SJSA1 (cell line): ENCODE measurements at places on chromosomes 6 and 20. TPM values are rescaled to one million over a fixed set of nuclear protein-coding genes. Genes with fewer than 3 reads are reported as not detected.

DNA sequence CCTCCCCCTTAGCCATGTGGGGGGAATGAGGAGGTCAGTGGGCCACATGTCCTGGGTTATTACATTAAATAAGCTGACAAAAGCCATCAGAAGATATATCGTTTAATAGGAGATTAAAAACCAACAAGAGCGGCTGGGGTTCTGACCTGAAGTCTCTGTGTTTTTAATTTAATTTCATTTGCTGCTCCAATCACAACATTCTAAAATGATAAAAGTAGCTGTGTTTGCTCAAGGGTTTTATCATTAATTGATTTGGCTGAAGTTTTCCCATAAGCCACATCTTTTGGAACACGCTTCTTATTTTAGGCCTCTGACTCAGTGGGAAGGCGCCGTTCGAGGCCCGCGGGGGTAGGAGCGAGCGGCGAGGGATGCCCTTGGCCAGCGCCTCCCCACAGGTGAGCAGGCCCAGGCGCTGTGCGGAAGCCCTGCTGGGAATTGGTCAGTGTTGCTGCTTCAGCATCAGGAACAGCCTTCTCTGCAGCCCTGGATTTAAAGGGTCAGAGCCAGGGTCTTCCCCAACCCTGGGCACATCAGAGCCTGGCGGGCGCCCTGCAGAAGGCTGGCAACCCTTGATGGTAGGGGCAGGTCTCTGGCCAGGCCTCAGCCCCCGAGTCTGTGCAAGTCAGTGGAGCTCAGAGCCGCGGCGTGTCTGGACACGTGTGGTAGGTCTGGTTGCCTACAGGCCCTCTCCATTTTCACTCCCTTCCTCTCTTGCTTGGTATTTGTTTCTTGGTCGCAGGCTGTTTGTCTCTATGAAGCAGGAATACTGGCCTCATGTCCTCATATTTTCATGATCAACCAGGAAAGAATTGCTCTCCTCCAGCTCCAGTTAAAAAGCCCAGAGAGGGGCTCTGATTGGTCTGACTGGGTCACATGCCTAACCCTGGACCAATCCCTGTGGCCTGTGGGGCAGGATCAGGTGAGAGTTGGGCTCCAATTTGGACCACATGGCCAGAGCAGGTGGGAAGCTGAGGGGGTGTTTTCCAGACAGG lies 30.9 kb upstream of the MLN start:
- DNase-seq = no peak
- H3K4me1 ChIP-seq = peaks cover 20% of the 10 kb centered on the region
- H3K4me3 ChIP-seq = no peak overlapping the region
- no peaks in the 10 kb centered on the region for H3K36me3 ChIP-seq

DNA sequence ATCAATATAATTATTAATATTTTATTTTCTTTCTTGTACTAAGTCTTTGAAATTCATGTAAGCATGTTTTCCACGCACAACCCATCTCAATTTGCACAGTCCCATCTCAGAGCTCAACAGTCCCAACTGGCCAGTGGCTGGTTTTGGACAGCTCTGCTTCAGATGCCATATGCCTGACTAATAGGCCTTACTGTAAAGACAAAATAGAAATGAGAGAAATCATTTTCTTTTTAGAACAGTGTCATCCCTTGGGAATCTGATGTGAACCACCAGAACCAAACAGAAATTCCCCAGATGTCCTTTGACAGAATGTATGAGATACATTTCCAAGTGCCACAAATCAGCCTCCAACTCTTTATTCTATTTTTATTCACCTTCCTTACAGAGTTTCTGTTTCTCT lies 338.9 kb downstream of the ESR1 start:
- H3K4me3 ChIP-seq = no peak overlapping the region
- DNase-seq = peak; percentile 72
- peaks cover 27% of the 10 kb centered on the region for H3K36me3 ChIP-seq
- no peaks in the 10 kb centered on the region for H3K27me3 ChIP-seq
- H3K4me1 ChIP-seq = peaks cover 20% of the 10 kb centered on the region

- no peaks in the 10 kb centered on the region; the same call in none of the 2 replicates for H3K36me3 ChIP-seq
- no peak overlapping the region for H3K4me3 ChIP-seq
- H3K27ac ChIP-seq = no peak overlapping the region
- H3K4me1 ChIP-seq = no peaks in the 10 kb centered on the region
- H3K27me3 ChIP-seq = no peaks in the 10 kb centered on the region
- no peak for DNase-seq
Measured at GRCh38 chr20:37980876-37981275, 52.4 kb downstream of the TTI1 start.

- no peak for DNase-seq
- H3K4me1 ChIP-seq = peaks cover 11% of the 10 kb centered on the region; the same call in 1 of the 2 replicates
- H3K27ac ChIP-seq = no peak overlapping the region
- no peaks in the 10 kb centered on the region for H3K27me3 ChIP-seq
Measured at GRCh38 chr6:158322400-158322723, 10.1 kb downstream of the TULP4 start.

DNA sequence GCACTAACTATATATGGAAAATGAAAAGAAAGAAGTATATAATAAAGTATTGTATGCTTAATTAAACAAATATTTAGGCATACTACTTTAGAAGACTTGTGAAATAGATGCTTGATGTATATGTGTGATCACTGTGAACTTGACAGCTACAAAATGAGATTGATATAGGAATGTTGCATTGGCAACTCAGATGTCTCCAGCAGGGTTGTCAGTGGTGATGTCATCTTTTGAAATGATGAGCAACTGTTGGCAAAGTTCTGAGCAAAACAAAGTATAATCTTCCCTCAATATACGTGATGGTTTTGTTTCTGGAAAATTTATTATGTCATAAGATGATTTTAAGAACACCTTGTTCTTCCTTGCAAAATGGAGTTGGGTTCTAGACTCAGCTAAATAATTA lies 133.8 kb downstream of the ARID1B start:
- no peak overlapping the region for H3K27ac ChIP-seq
- H3K4me3 ChIP-seq = no peak overlapping the region
- H3K27me3 ChIP-seq = no peaks in the 10 kb centered on the region
- H3K36me3 ChIP-seq = no peaks in the 10 kb centered on the region
- H3K4me1 ChIP-seq = no peaks in the 10 kb centered on the region
- DNase-seq = no peak

HCK gene
- not detected in 2 replicates for total RNA-seq

- H3K4me3 ChIP-seq = no peak overlapping the region
- H3K27me3 ChIP-seq = no peaks in the 10 kb centered on the region
- H3K4me1 ChIP-seq = 0 out of 2 replicates have a peak, but pooled peaks cover 3% of the 10 kb centered on the region
Measured at GRCh38 chr20:57655809-57656155, 35.6 kb upstream of the ZBP1 start.

- no peak overlapping the region for H3K4me3 ChIP-seq
- H3K36me3 ChIP-seq = peaks cover 7% of the 10 kb centered on the region; the same call in 1 of the 2 replicates
- H3K4me1 ChIP-seq = no peaks in the 10 kb centered on the region
- no peak overlapping the region for H3K27ac ChIP-seq
- no peaks in the 10 kb centered on the region for H3K27me3 ChIP-seq
- no peak for DNase-seq
Measured at GRCh38 chr6:15621203-15622044, 41.4 kb downstream of the DTNBP1 start.

GRCh38 chr6:978937-979685 lies 286.2 kb upstream of the EXOC2 start:
- no peak overlapping the region for H3K27ac ChIP-seq
- H3K4me3 ChIP-seq = no peak overlapping the region

GRCh38 chr6:158006331-158006730 lies 24.7 kb downstream of the SYNJ2 start:
- peaks cover 55% of the 10 kb centered on the region for H3K4me1 ChIP-seq
- H3K27ac ChIP-seq = no peak overlapping the region
- DNase-seq = no peak
- H3K27me3 ChIP-seq = no peaks in the 10 kb centered on the region
- no peak overlapping the region for H3K4me3 ChIP-seq

ESF1 gene
- 20.5 and 28.6 TPM in 2 replicates for total RNA-seq

DNA sequence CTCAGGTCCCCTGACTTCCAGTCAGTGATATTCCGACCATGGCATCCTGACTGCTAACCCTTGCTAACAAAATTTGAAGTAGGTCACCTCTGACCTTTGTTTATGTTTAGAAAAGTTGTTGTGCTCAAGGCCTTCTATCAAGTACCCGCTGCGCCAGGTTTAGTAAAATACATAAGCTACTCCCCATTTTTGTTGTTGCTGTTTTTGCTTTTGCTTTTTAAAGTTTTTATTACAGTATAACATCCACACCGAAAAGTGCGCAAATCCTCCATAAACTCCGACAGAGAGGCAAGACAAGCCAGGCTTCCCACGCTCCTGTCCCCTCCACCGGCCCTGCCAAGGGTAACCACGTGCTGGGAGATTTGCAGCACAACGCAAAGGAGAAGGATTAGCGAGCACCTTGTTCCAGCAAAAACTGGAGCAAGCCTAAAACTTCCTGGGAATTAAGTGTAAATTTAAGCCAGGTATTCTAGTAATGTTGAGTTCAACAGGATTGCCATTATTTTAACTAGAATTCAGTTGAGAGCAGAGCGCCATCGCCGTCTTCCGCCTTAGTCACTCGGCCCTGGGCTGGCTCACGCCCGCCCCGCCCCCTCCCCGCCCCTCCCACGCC lies 17.8 kb upstream of the HMGN4 start:
- no peaks in the 10 kb centered on the region for H3K27me3 ChIP-seq
- DNase-seq = no peak
- peak overlapping the region; percentile 88 for H3K27ac ChIP-seq
- peaks cover 40% of the 10 kb centered on the region for H3K4me1 ChIP-seq

GNMT gene
- 0.58 TPM in 1 of 2 replicates, not detected in the other for total RNA-seq

TNFRSF21 gene
- 0.31 and 0.68 TPM in 2 replicates for total RNA-seq

DNA sequence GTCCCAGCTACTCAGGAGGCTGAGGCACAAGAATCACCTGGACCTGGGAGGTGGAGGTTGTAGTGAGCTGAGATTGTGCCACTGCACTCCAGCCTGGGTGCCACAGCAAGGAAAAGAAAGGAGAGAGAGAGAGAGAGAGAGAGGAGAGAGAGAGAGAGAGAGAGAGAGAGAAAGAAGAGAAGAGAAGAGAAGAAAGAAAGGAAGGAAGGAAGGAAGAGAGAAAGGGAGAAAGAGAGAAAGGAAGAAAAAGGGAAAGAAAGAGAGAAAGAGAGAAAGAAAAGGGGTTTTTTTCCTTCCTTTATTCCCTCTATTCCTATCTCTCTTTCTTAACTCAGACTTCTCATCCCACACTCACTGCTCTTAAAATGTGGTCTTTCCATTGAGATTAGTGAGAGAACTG lies 238.7 kb upstream of the PRDM1 start:
- H3K27ac ChIP-seq = no peak overlapping the region
- DNase-seq = no peak
- no peaks in the 10 kb centered on the region for H3K36me3 ChIP-seq

GRCh38 chr6:133553652-133554051 lies 312.5 kb downstream of the EYA4 start:
- no peak overlapping the region for H3K4me3 ChIP-seq
- DNase-seq = no peak
- H3K27ac ChIP-seq = no peak overlapping the region
- no peaks in the 10 kb centered on the region for H3K36me3 ChIP-seq
- peaks cover 15% of the 10 kb centered on the region for H3K4me1 ChIP-seq

SCRT2 gene
- total RNA-seq = not detected in 2 replicates

- H3K27ac ChIP-seq = no peak overlapping the region
- no peaks in the 10 kb centered on the region for H3K36me3 ChIP-seq
- no peak for DNase-seq
- H3K27me3 ChIP-seq = no peaks in the 10 kb centered on the region
- no peak overlapping the region for H3K4me3 ChIP-seq
Measured at GRCh38 chr6:112251171-112251875, 3.0 kb downstream of the LAMA4 start.

DNA sequence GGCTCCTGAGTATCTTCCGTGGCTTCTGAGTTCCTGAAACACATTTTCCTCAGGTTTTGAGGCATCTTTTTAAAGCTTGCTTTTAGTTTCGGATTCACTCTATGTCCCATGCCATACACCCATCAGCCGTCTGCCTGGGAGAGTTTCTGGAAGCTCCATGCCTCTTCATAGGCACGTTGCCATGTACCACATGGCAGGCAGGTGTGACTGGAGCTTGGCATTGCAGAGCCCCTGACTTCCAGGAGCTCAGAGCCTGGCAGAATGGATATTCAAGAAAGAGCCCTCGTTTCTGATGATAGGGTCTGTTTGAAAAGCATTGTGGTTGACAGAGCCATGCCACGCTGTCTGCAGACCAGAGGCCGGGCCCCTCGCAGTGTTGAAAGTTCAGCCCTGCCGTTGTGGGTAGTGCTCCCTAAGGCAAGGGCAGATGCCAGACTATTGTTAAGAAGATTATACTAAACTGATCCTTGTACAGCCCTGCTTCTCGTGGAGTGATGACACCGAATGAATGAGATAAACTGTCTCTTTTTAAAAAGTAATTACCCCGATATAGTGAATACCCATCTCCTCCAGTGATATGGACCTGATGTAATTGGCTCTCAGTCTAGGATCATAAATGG lies 100.0 kb downstream of the RPP40 start:
- H3K27ac ChIP-seq = no peak overlapping the region
- DNase-seq = no peak
- H3K27me3 ChIP-seq = no peaks in the 10 kb centered on the region
- peaks cover 33% of the 10 kb centered on the region for H3K36me3 ChIP-seq

DNA sequence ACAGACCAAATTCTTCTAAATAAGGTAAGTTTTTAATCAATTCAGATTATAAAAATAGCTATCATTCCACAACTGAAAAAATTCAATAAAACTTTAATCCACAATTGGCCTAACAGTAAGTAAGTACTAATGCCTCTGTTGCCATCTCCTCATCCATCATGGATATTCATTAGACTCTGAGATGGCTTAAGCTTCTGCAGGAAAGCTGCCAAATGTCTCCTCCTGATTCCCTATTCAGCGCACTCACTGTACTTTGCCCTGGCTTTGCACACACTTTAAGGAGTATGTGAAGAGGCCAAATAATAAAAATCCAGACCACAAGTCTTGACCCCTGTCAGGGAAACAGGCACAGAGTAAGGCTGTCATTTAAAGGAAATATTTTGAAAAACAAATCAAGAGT lies 23.6 kb downstream of the PGM3 start:
- no peak overlapping the region for H3K27ac ChIP-seq
- H3K4me1 ChIP-seq = no peaks in the 10 kb centered on the region
- no peak for DNase-seq

ARFGEF2 gene
- 21.9 and 32.9 TPM in 2 replicates for total RNA-seq

- H3K27me3 ChIP-seq = no peaks in the 10 kb centered on the region
- no peak for DNase-seq
- H3K4me3 ChIP-seq = no peak overlapping the region
- no peaks in the 10 kb centered on the region for H3K36me3 ChIP-seq
- H3K4me1 ChIP-seq = no peaks in the 10 kb centered on the region
- no peak overlapping the region for H3K27ac ChIP-seq
Measured at GRCh38 chr20:20518263-20518662, 150.4 kb downstream of the INSM1 start.
